ENCODE measurements at places on chromosomes 1 and 21.

- DNase-seq, result peak; percentile 13
These were observed 252.2 kb upstream of the ADAMTS5 start for GRCh38 chr21:27219068-27219467.

GRCh38 chr1:82492159-82492558 is 691.4 kb downstream of the ADGRL2 start:
- no peak for DNase-seq

GRCh38 chr1:58824753-58825389 is 41.0 kb upstream of the JUN start:
- no peak for DNase-seq

DNA sequence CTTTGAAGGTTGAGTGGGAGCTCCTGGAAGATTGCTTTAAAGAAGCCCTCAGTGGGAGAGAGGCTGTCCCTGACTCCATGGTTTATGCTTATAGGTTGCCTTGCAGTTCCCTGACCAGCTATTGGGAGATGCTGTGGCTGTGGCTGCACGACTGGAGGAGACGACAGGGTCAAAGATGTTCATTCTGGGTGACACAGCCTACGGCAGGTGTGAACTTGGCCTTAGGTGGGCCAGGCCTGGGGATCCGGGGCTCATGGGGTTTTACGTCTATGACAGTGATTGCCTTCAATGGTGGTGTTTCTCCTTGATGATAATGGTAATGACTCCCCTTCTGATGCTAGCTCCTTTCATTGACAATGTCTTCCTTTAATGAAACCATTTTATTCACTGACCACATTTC is 692 bp downstream of the DPH2 start:
- no peak for DNase-seq

DNA sequence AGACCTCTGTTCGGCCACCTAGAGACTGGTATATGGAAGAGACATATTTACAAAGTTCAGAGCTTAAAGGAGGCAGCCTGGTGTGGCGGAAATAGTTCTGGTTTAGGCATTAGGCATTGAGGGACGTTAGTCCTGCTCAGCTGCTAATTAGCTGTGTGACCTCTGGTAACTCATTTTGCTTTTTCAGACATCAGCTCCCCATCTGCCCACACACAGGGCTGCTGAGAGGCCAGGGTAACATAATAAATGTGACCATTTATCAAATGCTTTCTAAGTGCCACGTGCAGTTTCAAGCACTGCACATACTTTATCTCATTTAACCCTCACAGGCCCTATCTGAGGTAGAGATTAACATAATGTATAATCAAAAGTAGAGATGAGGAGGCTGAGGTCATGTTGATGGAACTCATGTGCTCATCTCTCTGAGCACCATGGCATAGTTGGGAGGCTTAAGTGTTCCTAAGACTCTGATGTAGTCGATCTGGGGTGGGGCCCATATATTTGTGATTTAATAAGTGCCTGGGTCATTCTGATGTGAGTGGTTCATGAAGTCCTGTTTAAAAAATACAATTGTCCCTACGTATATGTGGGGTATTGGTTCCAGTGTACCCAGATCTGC is 267.2 kb upstream of the PLXNA2 start:
- no peak for DNase-seq

DNA sequence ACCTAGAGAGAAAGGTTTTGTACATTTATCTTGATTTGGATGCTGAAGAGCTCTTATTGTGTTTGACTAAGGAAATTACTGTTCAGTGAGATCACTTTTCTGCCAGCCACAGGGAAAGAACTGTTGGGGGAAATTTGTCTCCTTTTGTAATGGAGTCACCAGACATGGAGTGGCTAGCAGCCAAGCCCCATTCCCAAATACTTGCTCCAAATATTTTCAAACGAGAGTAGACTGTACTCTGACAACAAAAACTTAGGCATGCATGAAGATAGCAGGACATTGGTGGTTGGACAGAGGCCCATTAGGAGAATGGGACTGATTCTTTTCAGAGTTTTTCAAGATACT is 21.1 kb downstream of the IPO9 start:
- DNase-seq, result no peak

- no peak for DNase-seq
These were observed 148.7 kb upstream of the ZNF644 start for GRCh38 chr1:91170571-91170970.

DNA sequence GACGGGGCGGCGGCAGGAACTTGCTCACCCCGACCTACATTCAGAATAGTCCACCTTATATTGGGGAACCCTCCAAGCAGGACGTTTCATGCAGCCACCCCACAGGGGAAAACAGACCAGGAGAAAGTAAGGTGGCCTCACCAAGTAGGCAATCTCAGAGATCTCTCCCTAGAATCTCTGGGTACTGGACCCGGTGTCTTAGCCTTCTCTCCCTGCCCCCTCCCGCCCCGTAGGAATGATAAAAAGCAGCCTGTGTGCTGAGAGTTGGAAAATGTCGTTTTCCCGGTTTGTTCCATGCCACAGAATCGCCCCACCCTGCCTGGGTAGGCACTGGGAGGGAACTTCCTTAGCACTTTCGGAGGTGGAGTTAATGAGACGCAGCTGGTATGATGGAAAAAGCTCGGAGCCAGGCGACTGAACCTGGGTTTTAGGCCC is 789 bp upstream of the PTPN14 start:
- no peak for DNase-seq

GRCh38 chr1:207259391-207259790 is 62.1 kb upstream of the CD55 start:
- peak; percentile 7 for DNase-seq

DNA sequence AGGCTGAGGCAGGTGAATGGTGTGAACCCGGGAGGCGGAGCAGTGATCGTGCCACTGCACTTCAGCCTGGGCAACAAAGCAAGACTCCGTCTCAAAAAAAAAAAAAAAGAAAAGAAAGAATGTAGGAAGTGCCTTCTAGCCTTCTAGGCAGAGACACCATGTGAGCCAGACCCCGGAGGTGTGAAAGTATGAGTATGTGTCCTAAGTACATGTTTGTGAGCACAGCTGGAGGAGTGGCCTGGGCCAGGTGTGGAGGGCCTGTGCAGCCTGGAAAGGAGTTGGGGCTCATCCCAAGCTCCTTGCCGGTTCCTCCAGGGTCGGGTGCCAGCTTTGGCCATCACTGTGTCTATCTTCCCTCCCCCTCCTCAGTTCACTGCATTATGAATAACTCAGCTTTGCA is 13.0 kb downstream of the SOX13 start:
- no peak for DNase-seq

GRCh38 chr21:18373606-18374005 is 30.0 kb downstream of the TMPRSS15 start:
- DNase-seq, result no peak

DNA sequence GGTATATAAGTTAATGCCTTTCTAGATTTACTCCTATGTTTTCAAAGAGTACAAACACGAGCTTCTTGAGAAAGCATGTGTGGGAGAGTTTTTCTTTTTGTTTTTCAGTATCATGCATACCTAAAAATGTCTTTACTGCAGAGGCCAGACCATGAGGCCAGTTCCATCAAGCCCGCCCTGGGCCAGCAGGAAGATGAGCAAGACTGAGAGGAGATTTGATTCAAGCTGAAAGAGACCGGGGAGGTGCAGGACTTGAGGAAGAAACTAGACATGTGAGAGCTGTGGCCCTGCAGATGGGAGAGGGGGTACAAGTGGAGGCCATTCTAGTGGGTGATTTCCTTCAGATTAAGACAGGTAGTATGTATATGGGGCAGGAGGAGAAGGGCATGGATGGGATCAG is 33.4 kb upstream of the NTPCR start:
- DNase-seq, result no peak

- DNase-seq, result no peak
These were observed 625.2 kb upstream of the NCAM2 start for GRCh38 chr21:20373031-20373430.

DNA sequence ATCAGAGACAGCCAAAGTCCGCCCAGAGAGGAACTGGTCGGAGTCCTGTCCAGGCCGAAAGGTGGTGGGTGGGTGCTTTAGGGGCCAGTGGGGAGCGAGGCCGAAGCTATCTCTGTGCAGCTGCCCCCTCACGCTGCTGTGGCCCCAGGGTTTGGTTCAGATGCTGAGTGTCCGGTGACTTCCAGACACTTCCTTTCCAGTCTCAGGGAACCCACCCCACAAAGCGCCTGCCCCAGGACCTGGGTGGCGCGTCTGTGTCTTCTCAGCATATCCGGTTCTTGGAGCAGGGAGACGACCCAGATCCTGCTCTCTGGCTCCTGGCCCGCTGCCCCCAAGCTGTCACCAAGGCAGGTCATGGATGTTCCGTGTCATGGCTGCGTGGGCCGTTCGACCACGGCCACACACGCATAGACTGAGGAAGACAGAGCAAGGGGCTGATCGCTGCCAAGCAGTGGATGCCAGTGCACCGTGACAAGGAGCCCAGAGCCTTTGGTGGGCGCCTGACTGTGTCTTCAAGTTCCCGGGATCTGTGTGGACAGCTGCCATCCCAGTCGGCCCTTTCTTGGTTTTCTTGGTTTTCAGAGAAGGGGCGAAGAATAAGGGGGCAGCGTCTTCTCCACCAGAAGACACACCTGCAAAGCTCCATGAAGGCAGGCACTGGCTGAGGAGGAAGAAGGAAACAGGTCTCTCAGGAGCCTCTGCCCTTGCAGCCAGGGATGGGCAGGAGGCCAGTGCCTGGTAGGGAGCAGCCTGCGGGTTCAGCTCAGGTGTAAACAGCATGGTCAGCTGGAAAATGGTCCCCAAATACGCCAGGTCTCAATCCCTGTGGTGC is 22.9 kb upstream of the COL18A1 start:
- DNase-seq, result no peak

Data from AML-193 (cell line).